ENCODE measurements at places on chromosomes 1 and 21.

DNA sequence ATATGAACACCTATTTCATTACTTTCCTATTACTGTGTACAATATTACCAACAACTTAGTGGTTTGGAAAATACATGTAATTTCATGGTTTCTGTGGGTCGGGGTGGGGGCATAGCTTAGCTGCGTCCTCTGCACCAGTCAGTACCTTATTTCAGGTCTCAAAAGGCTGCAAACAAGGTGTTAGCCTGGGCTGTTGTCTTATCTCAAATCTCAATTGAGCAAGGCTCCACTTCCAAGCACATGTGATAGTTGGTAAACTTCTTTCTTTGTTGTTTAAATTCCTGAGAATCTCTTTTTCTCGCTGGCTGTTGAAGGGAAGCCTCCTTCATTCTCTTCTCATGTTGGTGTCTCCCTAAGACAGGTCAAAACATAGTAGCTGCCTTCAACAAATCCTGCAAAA lies 485.4 kb downstream of the AMY1C start:
- DNase-seq, result no peak

- DNase-seq, result no peak
Observed at GRCh38 chr1:111738133-111738435, 1.1 kb downstream of the INKA2 start.

DNA sequence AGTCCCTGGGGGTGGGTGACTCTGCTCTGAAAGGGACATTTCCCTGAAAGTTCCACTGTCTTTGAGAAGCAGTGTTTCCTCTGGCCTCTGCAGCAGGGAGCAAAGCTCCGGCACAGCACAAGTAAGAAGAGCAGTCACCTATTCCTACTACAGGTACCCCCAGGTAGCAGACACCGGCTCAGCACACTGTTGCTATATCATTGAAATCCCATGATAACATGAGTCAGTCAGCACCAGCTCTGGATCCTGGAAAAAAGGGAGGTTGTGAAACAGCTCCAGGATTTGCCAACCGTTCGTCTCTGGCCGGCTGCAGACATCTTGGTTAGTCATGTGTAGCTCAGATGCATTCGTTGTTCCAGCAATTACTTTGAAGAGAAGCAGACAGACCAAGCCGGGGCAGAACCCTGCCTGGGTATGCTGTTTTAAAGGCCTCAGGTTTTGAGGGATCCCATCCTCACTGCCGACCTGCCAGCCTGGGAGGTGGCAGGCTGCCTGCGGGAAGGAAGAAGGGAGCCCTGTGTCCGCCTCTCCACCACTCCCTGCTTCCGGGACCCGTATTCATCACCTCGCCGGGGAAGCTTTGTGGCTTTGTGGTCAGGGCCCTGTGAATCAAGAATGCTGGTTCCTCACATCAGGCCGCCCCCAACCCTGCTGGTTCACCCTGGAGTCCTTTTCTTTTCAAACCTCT lies 139.2 kb downstream of the CLIC6 start:
- DNase-seq, result no peak

DNA sequence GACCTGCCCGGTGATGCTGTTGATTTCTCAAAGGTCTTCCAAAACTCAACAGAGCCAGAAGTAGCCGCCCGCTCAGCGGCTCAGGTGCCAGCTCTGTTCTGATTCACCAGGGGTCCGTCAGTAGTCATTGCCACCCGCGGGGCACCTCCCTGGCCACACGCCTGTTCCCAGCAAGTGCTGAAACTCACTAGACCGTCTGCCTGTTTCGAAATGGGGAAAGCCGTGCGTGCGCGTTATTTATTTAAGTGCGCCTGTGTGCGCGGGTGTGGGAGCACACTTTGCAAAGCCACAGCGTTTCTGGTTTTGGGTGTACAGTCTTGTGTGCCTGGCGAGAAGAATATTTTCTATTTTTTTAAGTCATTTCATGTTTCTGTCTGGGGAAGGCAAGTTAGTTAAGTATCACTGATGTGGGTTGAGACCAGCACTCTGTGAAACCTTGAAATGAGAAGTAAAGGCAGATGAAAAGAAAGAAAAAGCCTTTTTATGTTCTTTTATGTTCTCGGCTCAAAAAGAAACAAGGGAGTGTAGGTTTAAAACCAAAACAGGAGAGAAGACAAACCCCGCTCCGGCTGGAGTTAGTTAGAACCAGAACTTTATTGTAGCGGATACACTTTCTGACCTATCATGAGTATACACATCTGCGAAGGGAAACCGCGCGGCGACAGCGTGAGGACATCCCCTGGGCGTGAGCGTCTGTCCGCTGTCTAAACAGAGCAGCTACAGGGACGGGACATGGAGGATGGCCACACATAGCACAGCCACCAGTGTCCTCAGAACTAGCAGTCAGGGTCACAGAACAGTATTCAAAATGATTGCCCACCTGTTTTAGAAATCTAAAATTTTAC lies 77.1 kb downstream of the PIK3CD start:
- DNase-seq, result no peak

DNA sequence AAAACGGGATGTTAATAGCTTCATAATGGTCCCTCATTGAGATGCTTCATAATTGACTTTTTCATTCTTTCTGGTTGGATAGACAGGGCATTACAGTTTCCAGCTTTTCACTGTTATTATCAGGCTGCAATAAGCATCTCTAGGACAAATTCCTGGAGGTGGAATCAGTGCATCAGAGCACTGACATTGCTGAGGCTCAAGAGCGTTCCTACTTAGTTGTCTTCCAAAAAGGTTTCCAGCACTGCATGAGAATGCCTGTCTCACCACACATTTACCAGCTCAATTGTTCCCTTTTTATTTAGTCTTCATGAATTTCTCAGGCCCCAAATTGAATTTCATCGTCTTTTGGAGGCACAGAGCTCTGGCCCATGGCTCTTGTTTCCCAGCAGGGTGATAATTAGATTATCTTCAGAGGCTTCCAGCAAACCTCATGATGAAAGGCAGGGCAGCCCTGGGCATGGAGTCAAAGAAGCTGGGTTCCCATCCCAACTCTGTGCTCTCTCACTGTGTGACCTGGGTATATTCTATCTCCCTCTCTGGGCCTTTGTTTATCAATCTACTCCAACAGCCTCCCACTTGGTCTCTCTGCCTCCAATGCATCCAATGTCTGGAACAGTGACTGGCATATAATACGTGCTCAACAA lies 451.4 kb downstream of the PTPRU start:
- DNase-seq, result no peak

DNA sequence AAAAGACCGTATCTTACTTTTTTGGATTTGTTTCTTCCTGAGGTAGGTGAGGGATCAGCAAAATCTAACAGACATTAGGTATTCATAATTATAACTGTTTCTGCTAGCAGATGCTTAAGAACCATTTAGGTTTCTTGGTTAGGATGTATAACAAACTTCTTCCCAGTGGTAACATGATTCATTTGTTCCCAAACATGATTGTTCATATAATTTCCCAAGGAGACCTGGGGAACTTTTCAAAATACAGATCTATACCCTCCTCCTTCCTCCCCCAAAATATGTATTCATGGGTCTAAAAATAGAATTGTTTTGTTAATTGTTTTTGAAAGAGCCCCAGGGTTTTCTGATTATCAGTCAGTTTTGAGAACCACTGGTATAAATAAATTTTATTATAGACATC lies 228.2 kb downstream of the COP1 start:
- DNase-seq, result no peak

DNA sequence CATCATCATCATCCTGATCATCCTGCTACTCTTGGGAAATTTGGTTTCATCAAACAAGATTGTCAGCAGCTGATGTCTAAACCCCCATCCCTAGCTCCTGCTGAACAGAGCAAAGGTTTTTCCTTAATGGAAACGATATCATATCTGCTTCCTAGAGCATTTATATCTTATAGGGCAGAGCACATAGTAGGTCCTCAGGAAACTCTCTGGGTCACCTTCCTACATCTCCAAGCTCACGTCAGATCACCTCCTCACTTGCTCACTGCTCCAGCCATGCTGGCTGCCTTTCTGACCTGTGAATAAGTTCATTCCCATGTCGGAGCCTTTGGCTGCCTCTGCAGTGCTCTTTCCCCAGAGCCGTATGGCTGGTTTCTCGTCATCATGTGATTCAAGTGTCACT lies 10.4 kb downstream of the FBXO2 start:
- DNase-seq, result no peak

GRCh38 chr21:20302084-20302483 lies 696.1 kb upstream of the NCAM2 start:
- DNase-seq, result no peak

DNA sequence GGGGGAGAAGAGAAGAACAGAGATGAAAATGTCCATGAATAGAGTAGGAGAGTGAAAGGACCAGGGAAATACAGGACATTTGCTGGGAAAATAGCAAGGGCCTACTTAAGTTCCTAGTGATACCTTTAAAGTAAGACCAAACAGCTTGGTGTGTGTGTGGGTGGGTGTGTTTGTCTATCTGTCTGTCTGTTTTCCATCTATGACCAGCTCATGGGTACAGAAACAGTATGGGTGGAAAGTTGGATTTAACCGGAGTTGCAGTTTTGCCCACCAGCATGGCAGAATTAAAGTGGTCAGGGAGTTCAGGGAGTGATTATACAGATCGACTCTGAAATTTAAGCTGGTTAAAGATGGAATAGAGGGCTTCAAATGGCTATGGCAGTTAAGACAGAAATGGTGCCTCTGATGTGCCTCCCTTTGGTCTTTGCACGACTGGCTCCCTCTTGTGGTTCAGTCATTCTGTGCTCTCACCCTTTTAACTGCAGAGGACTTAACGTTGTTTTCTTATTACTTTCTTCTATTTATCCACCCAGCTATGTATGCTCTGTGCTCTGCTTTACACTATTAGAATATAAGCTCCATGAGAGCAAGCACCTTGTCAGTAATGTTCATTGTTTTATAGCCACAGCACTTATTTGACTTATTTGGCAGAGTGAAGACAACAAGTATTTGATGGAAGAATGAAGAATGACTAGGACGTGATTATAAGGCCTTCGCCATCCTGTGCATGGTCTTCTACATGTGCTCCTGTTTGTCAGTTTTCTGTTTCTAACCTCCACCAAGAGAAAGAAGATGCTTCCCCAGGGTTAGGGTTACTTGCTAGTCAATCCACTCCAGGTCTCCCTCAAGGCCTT lies 72.7 kb upstream of the AK4 start:
- peak; percentile 25 for DNase-seq

DNA sequence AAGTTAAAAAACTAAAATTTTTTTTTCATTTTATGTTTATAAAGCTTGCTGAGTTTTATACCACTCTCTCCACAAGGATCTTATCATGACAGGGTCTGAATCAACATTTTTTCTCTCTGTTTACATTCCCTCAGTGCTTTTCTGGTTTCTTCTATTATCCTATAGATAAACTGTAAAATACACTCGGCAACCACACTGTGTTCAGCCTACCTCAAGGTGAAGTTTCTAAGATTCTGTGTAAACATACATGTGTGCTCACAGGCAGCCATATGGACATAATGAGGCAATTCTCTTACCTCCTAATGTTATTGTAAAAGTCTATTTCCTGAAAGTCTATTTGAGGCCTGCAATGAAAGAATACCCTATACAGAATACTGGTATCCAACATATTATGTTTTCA lies 114.6 kb downstream of the NTPCR start:
- no peak for DNase-seq

DNA sequence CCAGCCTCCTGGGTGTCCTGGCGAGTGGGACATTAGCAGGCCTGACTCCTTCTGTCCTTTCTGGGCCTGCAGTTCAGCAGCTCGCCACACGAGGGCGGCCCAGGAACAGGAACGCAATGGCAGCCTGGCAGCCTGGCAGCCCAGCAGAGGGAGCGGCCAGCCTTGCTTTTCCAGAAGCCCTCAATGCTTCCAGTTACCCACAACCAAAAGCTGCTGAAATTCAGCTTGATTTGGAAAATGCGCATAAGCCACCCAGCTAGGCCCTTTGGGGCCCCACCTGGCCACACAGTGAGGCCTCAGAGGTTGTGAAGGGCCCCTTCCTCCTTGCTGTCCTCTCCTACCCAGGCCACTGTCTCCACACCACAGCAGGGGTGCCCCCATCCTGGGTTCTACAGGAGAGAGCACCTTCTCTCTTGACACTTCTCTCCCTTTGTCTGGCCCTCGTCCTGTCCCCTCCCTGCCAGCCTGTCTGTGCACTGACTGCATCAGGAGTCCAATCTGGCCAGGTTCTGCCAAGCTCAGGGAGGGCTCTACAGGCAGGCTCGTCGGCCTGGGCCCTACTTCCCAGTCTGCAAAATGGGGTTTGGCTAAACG lies 103.4 kb upstream of the VAMP3 start:
- DNase-seq, result peak; percentile 27

- no peak for DNase-seq
Observed at GRCh38 chr1:162364498-162364897, 12.2 kb downstream of the SPATA46 start.

DNA sequence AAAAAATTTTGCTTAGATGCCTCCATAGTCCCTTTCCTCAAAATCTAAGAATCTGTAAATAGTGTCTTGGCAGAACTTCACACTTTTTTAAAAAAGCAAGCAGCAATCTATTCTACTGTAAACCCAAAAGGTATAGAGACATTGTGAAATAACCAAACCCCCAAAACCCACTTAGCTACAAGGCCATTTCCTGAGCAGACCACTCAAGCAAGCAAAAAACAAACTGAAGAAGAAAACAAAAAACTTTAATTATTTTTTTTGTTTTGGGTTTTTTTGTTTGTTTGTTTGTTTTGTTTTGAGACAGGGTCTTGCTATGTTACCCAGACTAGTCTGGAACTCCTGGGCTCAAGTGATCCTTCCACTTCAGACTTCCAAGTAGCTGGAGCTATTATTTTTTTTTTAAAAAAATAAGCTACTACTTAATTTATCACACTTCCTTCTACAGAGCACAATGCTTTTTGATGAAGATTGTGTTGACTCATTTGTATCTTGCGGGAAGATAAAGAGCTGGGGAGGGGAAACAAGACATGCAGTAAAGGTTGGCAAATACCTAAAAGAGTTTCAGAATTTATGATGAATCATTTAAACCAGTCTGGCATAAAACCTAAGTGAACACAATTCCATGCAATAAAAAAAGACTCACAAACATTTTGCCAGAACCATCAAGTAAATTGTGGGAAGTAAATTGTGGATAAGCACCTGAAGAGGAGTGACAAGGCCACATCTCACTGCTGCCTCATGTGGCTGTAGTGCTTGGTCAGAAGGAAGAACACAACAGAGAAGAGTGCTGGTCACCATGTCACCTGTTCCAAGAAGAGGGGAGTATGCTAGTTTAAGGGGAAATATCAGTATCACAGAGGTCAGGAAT lies 2.7 kb upstream of the PTPN22 start:
- no peak for DNase-seq

DNA sequence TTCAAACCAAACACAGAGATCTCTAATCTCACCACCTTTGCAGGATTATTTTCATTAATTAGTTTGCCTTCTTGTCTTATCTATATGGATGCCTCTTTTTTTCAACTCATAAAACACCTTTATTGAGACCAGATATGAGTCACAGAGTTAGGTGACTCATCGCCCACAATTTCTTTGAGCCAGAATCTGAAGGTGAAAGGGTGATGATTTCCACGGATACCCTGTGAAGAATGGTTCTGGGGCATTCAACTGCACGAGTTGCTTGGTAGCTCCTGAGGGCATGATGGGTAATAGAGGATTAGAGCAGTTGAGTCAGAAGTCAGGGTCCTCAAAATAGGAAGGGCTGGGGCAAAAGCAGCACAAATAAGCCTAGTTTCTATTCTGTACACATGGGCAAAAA lies 128.2 kb downstream of the TBX19 start:
- DNase-seq, result no peak
